ENCODE measurements at places on chromosomes 11 and 22.

GRCh38 chr11:57100638-57101331, 81.0 kb upstream of the LRRC55 start:
- no peak for DNase-seq

DNA sequence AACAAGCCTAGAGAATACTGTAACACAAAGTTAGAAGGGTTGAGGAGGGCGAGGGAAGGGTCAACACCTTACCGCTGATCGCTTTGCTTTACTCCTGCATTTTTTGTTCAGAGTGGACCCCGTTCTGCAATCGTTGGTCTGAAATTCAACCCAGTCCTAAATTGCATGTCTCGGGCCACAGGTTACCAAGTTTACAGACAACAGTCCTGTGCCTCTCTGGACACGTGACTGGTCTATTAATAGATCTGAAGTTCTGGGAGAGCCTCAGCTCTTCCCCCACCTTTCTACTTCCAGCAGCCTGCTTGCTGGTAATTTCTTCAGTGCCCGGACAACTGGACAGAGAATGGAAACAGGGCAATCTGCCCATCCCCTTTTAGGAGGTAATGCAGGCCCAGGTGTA, 74.2 kb downstream of the STIM1 start:
- no peak for DNase-seq

GRCh38 chr22:36164621-36165020, 4.1 kb upstream of the APOL3 start:
- no peak for DNase-seq

GRCh38 chr11:79244241-79244772, 196.5 kb downstream of the TENM4 start:
- DNase-seq = peak; percentile 87

DNA sequence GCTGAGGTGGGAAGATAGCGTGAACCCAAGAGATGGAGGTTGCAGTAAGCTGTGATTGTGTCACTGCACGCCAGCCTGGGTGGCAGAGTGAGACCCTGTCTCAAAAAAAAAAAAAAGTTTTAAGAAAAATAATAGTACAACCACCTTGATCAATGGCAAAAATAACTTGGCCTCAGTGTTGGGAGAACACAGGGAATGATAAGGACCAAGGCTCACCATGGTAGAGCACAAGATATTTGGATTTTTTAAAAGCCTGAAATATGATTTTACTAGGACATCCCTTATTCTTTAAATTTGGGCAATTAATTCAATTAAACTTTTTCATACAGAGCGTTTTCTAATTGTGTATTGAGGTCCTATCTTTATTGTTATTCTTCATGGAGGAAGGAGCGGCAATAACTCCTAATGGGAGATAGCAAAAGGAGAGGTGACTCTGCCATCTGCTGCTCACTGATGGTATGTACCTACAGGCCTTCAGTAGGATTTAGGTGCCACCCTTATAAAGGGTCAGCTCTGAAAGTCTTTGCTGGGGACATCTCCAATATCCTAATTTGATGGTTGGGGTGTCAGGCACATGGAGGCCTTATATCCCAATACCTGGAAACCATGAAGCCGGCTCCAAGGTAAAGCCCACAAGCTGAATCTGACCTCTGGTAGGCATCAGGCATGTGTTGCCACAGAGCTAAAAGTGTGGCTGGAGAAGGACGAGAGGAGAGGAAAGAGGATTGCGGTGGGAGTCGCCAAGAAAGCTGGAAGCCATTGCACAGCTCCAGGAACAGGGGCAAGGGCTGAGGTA, 21.9 kb upstream of the POLD3 start:
- peak; percentile 53 for DNase-seq

- peak; percentile 40 for DNase-seq
These were observed 344.3 kb downstream of the AASDHPPT start for GRCh38 chr11:106421676-106422292.

DNA sequence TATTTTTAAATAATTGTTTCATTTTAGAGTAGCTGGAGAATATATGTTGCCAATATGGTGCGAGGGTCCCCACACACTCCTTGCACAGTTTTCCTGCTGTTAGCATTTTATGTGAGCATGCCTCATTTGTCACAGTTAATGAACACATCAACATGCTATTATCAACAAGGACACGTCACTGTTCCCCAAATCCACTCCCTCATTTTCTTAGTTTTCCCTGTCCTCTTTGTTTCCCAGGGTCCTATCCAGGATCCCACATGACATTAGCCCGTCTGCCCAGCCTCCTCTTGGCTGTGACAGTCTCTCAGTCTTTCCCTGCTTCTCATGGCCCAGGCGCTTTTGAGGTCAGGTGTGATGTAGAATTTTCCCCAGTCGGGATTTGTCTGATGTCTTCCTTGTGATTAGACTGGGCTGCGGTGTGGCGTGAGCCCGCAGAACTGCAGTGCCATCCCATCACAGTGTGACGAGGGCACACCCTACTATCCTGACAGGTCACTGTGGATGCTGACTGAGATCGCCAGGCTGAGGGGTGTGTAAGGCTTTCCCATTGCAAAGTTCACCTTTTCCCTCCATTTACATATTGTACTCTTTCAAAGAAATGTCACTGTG, 450.6 kb upstream of the B3GAT1 start:
- no peak for DNase-seq

DNA sequence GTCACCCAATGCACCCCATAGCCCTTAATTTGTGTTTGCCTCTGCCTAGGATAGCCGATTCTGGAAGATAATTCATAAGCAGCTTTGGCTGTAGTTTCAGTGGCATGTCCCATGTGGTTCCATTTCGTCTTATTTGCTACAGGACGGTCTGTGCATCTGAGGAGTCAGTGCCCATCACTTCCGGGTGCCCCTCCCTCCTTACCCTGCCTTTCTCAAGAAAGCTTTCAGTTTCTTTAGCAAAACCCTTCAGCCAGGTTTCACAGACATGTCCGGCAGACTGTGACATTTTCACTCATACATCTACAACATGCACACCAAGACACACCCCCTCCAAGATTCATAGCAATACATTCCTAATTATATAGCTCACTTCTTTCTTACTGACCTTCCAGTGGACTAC, 14.3 kb downstream of the TP53AIP1 start:
- DNase-seq = peak; percentile 37

GRCh38 chr11:78876676-78877075, 302.0 kb upstream of the NARS2 start:
- DNase-seq = no peak

GRCh38 chr11:77152846-77153245, 24.8 kb downstream of the MYO7A start:
- peak; percentile 51 for DNase-seq

DNA sequence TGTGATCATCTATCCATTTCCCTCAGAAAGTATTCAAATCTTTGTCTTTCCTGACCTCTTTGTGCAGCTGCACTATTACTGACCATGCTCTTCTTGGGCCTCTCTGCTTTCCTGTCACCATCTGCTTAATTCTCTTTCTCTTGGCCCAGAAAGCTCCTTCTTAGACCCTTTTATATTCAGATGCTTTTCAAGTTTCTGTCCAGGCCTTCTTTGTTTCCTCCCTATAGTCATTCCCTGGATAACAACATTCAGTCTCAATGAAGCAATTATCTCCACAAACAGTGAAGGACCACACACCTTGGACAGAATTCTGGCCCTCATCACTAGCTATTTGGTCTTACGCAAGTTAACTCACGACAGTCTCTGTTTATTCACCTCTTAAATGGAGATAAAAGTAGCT, 89.7 kb downstream of the LARGE2 start:
- DNase-seq = no peak

DNA sequence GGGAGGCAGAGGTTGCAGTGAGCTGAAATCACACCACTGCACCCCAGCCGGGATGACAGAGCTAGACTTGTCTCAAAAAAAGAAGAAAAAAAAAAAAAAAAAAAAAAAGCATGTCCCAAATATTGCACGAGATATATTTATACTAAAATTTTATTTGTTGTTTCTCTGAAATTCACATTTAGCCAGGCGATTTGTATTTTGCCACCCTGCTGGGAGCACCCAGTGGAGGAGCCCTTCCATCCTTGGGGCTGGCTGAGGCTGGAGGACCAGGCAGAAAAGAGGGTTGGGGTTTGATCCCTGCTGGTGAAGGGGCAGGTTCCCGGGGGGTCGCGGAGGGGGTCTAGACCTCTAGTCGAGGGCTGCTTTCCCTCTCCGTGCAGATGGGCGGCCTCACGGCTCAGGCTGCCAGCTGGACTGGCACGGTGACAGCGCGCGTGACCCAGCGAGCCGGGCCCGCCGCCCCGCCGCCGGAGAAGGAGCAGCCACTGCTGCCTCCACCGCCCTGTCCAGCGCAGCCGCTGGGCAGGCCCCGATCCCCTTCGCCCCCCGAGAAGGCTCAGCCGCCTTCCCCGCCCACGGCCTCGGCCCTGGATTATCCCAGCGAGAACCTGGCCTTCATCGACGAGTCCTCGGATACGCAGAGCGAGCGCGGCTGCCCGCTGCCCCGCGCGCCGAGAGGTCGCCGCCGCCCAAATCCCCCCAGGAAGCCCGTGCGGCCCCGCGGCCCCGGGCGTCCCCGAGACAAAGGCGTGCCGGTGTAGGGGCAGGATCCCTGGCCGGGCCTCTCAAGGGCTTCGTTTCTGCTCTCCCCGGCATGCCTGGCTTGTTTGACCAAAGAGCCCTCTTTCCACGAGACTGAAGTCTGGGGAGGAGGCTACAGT, 952 bp upstream of the CATSPERZ start:
- peak; percentile 33 for DNase-seq

DNA sequence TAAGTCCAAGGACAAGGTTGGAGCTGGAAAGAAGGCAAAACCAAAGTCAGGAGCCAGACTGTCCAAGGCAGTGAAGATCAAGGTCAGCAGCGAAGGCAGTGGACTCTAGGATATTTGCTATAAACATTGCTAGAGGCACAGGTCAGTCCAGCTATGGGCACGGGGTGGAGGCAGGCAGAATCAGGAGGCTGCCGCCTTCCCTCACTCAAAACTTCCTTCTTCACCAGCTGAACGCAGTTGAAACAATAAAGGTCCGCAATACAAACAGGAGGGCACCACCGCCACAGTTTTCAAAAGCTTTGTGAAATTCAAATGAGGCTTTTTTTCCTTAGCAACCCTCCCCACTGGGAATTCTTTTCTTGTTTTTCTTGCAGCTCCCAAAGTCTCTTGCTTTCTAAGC, 372.4 kb downstream of the NXPE2 start:
- DNase-seq = no peak

DNA sequence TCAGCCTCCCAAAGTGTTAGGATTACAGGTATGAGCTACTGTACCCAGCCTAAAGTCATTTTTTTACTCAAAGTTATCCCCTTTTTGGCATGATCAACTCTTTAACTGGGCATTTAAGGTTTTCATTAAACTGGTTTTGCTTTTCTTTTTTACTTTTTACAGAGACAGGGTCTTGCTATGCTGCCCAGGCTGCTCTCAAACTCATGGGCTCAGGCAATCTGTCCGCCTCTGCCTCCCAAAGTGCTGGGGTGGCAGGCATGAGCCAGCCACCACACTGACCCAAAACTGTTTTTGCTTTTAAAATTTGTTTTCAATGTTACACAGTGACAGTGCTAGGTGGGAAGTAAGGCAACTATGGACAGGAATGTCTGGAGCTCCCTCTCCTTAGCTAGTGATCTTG, 3.9 kb upstream of the ZBED5 start:
- DNase-seq = no peak

GRCh38 chr11:826227-826621, 1.5 kb upstream of the CRACR2B start:
- no peak for DNase-seq

- DNase-seq = no peak
These were observed 89.5 kb upstream of the DBX1 start for GRCh38 chr11:20249796-20250195.

GRCh38 chr11:26326793-26327400, 5.0 kb upstream of the ANO3 start:
- no peak for DNase-seq

- peak; percentile 46 for DNase-seq
These were observed 737 bp downstream of the BCL2L13 start for GRCh38 chr22:17639247-17639741.

- no peak for DNase-seq
These were observed 118.6 kb downstream of the HIPK3 start for GRCh38 chr11:33375688-33376311.

All from RPMI7951 (cell line).